Glomerular endothelial cell (primary cell): ENCODE measurements at places on chromosomes 5 and 9. TPM values are rescaled to one million over a fixed set of nuclear protein-coding genes. Genes with fewer than 3 reads are reported as not detected.
A peak's percentile ranks its signal among the peaks of the same experiment; 100 is the strongest.

- no peak for DNase-seq
Measured at GRCh38 chr9:89871871-89872331, 267.1 kb downstream of the GADD45G start.

DNA sequence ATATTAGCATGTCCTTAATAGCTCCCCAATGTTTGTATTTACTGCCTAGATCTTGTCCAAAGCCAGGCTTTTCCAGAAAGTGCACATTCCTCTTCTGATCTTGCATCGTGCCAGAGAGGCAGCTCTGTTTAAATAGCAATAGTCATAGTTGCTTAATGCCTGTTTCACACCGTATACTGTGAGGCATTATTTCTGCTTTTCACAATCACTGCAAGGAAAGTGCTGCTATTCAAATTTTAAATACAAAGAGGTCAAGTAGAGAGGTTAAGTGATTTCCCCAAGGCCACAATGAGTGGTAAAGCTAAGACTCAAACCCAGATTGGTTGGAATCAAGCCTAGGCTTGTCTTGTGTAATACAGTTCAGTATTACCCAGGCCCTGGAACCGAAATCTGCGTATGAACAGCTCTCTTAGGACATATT lies 153.6 kb downstream of the SNX18 start:
- DNase-seq: no peak

DNA sequence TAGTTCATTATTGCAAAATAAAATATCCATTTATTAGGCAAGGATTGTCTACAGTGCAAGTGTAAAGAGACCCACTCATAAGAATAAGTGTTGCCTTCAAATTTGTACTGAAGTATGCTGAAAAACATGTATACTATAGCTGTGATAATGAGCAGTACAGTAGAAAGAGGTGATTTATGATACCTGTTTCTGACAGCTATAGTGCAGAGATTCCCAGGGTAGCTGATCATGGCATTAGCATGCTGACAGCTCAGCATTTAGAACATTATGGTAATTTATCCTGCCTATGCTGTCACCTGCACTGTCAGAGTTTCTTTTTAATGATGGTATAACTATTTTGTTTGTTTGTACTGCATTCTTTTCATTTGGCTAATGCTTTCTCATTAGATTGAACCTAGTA lies 177.6 kb upstream of the TLX3 start:
- DNase-seq: no peak

DNA sequence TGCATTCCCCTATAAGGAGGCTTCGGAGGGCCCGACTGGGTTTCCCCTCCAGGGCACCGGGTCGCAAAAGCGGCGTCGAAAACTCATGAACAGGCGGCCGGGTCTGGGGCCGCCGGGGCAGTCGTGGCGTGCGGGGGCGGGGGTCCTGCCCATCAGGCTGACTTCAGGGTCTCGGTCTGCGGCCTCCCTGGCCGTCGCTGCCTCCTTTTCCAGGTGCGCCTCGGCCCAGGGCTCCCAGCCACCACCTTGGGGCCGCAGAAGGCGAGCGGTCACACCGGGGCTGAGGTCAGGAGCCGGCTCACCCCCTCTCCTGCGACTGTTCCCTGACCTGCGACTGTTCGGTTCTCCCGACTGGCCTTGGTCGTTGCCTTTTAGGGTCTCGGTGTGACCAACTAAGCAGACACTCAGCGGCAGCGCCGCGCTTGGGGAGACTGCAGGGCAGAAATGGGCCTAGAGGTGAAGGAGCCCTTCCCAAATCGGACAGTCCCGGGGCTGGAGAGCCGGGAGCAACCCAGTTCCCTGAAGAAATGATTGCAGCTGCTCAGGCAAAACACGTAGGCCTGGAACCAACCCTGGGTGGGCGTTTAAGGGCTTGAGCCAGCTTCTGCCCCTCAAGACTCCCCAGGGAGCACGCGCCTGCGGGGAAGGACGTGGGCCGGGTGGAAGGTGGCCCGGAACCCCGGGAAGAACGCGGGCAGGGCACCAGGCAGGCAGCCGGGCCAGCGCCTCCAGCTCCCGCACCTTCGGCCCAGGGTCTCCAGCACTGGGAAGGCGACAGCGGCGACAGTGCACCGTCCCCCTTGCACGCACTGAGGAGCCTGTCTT lies 11.2 kb downstream of the IRX2 start:
- no peak for DNase-seq

- no peak for DNase-seq
Measured at GRCh38 chr5:168408561-168409305, 77.5 kb upstream of the RARS1 start.

DNA sequence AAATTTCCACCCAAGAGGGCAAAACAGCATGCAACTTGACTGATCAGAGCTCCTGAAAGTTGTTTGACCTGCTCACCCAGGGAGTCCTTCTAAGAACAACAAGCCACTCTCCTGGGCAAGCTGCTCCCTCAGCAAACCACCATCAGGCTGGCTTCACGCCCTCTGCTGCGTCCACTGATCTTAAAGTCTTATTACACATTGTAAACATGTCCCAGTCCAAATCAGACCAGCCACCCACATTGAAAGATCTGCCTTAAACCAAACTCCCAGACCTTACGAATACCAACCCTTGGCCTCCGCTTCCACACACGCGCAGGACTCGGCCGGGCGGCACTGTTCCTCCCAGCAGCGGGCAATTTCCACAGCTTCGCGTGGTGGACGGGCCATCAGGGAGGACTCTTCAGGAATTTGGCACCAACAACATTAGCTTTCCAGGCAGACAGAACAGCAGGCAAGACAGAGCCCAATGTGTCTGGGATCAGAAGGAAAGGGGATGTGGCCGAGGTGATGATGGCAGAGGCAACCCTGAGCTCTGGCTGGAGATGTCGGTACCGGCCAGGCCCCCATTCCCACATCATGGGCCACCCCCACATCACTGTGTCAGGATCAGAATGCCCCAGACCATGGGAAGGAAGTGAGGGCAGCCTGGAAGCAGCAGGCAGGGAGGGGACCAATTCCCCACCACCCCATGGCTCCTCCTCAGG lies 56.8 kb downstream of the SEMA4D start:
- DNase-seq: no peak

GRCh38 chr5:17847286-17847685 lies 213.0 kb downstream of the TAF11L14 start:
- no peak for DNase-seq

DNA sequence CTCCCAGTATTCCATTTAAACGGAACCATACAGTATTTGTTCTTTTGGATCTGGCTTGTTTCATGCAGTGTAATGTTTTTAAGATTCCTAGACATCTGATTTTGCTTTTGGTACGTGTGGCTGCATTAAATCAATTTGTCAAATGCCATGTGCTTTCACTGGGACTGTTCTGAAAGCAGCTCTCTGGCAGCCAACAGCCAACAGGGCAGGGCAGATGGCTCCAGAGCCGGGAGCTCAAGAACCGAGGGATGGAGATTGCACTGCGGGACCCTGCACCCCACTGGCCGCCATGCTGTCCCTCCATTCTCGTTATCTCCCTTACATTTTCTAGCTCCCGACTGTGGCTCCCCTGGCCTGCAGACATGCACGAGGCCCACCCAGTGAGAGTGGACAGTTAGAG lies 33.4 kb upstream of the AIF1L start:
- DNase-seq: no peak

GRCh38 chr9:14170973-14171596 lies 142.9 kb downstream of the NFIB start:
- no peak for DNase-seq

DNA sequence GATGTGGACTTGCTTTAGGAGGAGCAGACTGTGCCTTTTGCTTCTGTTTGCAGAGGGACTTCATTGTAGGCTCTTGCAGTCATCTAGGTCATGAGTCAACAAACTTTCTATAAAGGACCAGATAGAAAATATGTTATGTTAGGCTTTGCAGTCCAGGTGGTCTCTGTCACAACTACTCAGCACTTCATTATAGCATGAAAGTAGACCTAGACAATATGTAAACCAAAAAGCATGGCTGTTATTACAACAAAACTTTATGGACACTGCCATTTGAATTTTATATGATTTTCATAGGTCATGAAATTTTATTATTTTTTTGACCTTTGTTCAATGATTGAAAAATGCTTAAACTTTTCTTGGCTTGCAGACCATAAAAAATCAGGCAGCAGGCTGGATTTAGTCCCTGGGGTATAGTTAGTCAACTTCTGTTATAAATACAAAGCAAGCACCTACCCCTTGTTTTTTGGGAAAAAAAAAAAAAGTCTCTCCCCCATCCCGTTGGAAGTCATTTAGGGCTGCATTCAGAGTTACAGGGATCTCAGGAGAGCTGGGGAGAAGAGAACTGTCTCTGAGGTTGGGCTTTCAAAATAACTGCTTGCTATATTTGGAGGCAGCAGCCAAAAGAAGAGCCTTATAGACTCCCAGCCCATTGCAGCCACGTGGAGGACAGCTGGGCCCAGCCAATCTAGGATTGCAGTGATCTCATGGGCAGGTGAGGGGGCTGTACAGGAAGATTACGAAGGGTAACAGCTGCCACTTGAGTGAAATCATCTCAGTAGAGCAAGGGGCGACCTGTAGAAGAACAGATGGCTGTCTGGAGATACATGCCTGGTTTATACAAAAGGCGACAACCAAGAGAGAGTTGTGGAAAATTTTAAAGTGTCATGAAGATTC lies 136.6 kb upstream of the TNC start:
- DNase-seq: no peak

- DNase-seq: no peak
Measured at GRCh38 chr5:107217721-107218130, 453.0 kb downstream of the EFNA5 start.

GRCh38 chr9:107847978-107848964 lies 358.7 kb upstream of the KLF4 start:
- no peak for DNase-seq

GRCh38 chr9:98657897-98658296 lies 50.8 kb downstream of the GABBR2 start:
- DNase-seq: no peak

DNA sequence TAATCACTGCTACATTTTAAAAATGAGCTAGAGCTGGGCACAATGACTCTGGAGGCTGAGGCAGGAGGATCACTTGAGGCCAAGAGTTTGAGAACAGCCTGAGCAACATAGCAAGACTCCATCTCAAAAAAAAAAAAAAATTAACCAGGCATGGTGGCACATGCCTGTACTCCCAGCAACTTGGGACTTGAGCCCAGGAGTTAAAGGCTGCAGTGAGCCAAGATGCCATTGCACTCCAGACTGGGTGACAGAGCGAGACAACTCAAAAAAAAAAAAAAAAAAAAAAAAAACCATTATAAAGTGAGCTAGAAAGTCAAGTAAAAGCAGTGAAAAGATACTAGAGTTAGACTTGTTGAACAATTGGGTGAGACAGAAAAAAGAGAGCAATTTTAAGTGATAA lies 28.2 kb downstream of the FEM1C start:
- DNase-seq: no peak

- peak; percentile 90 for DNase-seq
Measured at GRCh38 chr5:33272288-33272687, 168.5 kb upstream of the TARS1 start.

DNA sequence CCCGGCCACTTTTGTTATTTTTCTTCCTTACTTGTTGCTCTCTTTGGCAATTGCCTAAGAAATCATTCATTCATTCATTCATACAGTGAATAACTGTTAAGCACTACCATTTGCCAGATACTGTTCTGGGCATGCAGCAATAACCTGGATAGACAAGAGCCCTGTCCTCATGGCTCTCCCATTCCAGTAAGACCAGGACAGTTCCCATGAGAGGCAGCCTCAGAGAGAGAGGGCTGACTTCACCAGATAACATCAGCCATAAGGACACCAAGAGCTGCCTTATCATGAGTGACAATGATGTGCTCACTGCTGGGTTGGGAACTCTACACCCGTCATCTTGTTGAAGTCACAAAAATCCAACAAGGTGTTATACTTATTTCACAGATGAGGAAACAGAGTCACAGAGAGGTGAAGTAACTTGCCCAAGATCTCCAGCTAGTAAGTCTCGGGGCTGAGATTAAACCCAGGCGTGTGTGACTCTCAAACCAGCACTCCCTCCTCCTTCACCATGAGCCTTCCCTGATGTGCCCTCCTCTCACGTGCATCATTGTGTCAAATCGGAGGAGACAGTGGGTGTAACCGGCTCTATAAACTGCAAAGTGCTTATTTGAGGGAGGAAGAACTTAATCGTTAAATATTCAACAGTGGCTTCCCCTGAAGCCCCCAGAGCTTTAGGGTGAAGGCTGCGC lies 61.1 kb upstream of the TBC1D2 start:
- DNase-seq: no peak

DNA sequence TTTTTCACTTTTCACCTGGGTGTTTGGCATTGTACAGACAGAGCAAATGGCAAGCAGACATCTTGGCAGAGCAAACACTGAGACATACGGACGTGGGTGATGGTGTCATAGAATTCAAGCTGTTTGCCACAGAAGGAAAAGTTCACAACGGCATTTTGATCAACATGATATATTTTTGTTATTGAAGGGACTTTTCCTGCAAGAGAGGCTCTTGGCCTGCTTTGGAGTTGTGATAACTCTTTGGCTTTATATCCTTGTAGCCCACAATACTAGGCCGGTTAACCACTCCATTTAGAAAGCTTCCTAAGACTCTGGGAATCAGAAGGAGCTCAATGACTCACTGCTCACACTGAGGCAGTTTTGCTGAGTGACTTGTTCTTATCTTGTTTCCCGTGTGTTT lies 1038.3 kb downstream of the TLE1 start:
- no peak for DNase-seq

DNA sequence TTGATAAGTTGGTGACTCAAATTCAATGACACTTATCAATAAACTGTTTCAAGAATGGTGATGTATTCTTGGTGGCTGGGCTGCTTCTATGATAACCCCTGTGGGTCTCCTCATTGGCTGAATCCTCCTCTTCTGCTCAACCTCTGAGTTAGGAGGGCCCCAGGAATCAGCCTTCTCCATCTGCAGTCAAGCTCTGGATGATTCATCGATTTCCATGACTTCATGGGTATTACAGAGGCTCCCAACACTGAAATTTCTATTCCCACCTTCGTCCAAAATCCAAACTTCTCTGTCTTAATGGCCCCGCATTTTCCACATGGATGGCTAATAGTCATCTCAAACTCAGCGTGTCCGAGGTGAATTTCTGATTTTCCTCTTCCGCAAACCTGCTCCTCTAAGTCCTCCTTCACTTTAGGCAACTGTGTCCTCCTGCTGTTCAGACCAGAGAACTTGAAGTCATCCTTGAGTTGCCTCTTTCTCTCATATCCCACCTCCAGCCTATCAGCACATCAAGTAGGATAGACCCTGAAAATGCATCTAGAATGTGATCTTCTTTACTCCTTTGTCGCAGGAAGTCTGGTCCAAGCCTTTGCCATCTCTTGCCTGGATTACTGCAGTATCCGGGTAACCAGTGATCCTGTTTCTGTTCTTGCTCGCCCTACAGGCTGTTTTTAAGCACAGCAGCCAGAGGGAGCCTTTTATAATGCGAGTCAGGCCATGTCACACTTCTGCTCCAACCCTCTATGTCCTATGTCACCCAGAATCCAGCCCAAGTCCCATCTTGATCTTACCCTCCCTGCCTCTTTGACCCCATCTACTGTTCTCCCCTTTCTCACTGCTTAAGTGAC lies 41.4 kb upstream of the IL7R start:
- no peak for DNase-seq

ADAMTS19 gene
- total RNA-seq: under 0.01 and 0.48 TPM in 2 replicates

LTC4S gene
- total RNA-seq: not detected in 2 replicates

GOLGA1 gene
- total RNA-seq: 14.6 and 16.3 TPM in 2 replicates

CAMK4 gene
- 1.0 and 5.8 TPM in 2 replicates for total RNA-seq

SNCAIP gene
- 18.4 and 44.8 TPM in 2 replicates for total RNA-seq

ADGRD2 gene
- total RNA-seq: not detected in 2 replicates

CDC25C gene
- total RNA-seq: 0.97 and 2.9 TPM in 2 replicates

NUTM2F gene
- total RNA-seq: not detected in 2 replicates

TAF11L5 gene
- total RNA-seq: not detected in 2 replicates

SLC6A18 gene
- not detected in 2 replicates for total RNA-seq
